Stimulated activated CD4-positive, alpha-beta T cell treated with anti-CD3 and anti-CD28 coated beads, Interleukin-4, amount 100 ng/mL, for 48 hours (primary cell): ENCODE measurements at places on chromosomes 2 and 18.
A peak's percentile ranks its signal among the peaks of the same experiment; 100 is the strongest.

DNA sequence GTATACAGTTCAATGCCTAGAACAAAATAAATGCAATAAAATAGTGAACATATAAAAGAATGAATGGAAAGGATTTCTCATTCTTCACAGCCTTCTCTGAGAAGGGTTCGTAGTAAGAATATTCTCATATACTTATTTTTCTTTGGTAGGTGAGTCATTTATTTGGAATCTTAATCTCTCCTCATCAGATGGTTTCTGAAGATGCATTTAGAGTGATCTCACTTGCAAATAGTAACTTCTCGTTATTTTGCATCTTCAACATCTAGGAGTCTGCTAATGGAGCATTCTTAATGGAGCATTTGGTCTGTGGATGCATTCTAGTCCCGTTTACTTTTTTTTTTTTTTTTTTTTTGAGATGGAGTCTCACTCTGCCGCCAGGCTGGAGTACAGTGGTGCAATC is 3.9 kb downstream of the UBXN4 start:
- DNase-seq = no peak

DNA sequence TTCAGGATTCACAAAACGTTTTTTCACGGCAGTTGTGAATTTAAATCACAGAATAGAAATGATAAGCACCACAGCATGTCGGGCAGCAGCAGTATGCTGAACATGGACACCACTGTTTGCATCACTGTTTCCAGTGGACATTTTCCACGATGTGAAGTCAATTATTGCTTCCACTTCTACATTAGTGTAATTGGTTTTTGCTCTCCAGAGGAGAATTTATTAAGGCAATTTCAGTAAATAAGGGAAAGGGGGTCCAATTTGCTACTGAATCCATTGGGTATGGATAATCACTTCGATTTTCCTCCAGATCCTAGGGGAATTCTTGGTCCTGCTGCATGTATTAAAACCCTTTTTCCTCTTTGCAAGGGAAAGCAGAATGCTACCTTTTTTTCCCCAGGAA is 30.2 kb upstream of the VWC2L start:
- DNase-seq = no peak

DNA sequence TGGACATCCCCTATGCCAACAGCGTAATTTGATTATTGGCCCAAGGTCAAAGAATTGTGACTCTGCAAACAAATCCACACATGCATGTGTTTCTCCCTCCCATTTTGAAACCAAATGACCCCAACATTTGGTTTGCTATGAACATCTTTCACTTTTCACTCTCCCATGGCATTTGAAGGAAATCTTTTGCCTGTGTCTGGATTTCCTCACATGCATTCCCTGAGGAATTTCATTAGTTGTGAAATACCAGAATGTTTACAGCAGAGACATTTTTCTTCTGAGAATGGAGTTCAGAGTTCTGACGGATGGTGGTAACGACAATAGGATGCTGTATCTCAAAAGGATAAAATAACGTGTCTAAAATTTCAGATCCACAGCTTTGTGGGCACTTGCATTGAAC is 60.3 kb upstream of the LMAN1 start:
- DNase-seq = no peak

DNA sequence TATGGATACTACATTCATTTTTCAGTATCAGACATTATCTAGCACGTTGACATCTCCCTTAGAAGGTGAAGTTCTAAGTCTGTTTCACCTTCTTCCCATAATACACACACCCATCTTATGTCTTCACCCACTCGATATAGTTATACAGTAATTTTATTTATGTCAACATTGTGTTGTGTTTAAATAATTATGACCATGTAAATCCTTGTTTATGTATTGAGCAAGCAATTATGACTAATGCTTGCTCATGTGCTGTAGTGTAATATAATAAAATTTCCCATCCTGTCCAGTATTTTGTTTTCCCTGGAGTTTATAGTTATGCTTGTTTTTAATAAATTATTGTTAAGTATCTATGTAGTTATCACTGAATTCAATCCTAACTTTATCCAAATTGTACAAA is 163.2 kb downstream of the MTX2 start:
- DNase-seq = no peak

DNA sequence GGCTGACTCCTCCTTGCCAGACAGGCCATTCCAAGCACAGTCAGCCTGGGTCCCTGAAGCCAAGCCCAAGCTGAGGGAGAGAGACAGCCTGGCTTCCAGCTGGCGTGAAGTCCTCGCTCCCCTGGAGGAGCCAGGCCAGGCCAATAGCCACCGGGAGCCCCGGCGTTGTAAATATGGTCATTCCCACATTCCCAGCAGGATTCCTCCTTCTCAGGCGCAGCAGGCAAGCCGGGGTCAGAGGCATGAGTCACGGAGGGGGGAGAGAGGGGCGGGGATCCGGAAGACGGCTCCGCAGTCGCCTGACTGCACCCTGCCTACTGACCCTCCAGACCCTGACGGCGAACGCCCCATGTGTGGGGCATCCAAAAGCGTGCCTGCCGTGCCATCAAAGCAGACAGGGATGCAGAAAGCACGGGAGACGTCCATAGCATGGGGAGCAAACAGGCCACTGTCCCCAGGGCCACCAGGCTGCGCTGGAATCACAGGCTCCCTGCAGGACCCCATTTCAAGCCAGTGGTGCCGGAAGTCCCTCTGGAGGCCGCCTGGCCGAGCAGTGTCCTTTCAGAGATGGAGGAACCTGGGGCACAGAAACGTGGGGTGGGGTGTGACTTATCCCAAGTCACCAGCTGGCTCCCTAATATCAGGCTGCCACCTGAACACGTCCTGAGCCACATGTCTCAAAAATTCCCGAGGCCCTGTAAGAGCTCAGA is 48.2 kb downstream of the TWIST2 start:
- no peak for DNase-seq

GRCh38 chr2:15818318-15818753 is 122.0 kb upstream of the MYCN start:
- DNase-seq = no peak

DNA sequence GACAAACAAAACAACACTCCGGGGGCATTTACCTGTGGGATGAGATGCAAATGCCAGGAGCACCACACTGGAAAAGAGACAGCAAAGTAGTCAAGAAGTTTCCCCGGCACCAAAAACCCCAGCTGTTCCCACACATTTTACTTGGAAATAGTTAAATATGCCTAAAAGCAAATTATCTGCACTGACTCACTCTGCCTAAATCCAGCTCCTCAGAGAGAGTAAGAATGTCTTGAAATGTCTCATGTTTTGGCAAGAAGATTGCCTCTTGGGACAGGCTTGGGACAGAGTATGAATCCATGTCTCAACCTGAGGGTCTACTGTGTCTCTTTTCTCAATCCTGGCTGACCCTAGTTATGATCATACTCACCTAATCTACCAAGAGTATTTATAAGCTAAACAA is 87.5 kb upstream of the RIOK3 start:
- DNase-seq = no peak

- DNase-seq = no peak
Observed at GRCh38 chr2:140436936-140437335, 1656.7 kb upstream of the NXPH2 start.

DNA sequence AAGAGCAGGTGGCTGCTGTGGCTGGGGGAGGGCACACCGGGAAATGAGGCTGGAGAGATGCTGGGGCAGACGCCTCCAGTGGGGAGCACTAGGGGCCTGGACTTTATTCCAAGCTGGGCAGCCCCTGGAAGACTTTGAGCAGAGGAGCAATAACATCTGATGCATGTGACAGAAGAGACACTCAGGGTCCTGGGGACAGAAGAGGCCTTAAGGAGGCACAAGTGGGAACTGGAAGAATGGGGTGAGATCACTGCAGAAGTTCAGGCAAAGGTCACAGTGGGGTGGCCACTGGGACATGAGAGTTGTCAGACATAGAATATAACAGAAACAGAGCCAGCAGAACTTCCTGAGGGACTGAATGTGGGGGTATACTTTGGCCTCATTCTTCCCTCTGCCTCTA is 24.0 kb downstream of the TGFA start:
- no peak for DNase-seq

- no peak for DNase-seq
Observed at GRCh38 chr2:107384422-107384821, 442.3 kb upstream of the RGPD4 start.

DNA sequence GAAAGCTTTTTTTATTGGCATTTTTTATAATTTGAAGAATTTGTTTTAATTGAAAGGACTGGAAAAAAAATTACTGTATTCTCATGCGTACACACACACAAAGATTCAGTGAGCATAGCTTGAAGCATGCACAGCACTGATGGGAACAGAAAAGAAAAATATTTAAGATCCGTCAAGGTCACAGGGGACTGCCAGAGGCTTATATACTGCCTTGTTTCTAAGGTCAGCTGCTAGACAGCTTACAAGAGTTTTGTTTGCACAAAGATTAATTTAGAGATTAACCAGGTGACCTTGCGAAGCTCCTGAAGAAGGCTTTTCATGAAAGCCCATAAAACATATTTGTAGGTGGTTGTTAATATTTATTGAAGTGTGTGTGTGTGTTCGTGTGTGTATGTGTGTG is 396.3 kb downstream of the TRIB2 start:
- no peak for DNase-seq

GRCh38 chr18:23809415-23809814 is 120.2 kb downstream of the LAMA3 start:
- DNase-seq = no peak

DNA sequence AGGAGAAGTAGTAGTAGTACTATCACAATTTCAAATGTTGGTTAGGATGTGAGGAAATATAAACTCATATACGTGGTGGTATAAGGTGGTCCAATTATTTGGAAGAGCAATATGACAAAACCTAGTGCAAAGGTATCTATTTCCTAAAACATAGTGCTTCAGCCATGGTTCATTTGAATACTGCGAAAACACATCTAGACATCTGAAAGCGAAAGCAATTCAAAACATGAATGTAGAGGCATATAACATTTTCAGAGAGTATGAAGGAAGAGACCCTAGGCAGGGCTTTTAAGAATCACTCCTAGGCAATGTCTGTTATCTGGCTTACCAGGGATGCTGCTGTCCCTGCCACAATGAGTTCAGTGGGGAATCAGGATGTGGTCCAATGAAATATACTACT is 1085.8 kb downstream of the TDRD15 start:
- DNase-seq = no peak

- no peak for DNase-seq
Observed at GRCh38 chr2:193539188-193539587, 1344.5 kb upstream of the TMEFF2 start.

- DNase-seq = no peak
Observed at GRCh38 chr2:61720911-61721310, 132.9 kb downstream of the FAM161A start.

GRCh38 chr2:171811245-171811628 is 82.8 kb downstream of the SLC25A12 start:
- DNase-seq = no peak

DNA sequence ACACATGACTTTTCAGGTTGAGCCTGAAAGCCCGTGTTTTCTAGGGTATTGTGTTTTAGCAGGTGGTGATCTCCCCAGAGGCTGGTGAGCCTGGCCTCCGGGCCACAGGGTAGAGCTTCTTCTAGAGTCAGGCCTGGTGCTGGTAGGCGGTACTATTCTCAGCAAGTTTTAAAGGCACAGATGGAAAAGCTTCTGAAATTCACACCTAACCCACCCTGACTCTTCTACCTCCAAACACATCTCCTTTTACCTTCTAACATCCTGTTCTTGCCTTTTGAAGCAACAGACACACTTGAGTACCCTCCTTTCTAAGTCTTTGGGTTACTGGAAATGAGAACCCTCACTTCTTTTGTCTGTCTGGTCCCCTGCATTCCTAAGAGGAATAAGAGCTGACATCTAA is 191.1 kb downstream of the SETBP1 start:
- DNase-seq = no peak

GRCh38 chr18:79847606-79848293 is 50.0 kb downstream of the KCNG2 start:
- no peak for DNase-seq

GRCh38 chr2:237501892-237502513 is 15.0 kb downstream of the MLPH start:
- no peak for DNase-seq

- no peak for DNase-seq
Observed at GRCh38 chr18:57583297-57583835, 3.1 kb downstream of the FECH start.

- no peak for DNase-seq
Observed at GRCh38 chr2:181036848-181037603, 56.6 kb downstream of the UBE2E3 start.

DNA sequence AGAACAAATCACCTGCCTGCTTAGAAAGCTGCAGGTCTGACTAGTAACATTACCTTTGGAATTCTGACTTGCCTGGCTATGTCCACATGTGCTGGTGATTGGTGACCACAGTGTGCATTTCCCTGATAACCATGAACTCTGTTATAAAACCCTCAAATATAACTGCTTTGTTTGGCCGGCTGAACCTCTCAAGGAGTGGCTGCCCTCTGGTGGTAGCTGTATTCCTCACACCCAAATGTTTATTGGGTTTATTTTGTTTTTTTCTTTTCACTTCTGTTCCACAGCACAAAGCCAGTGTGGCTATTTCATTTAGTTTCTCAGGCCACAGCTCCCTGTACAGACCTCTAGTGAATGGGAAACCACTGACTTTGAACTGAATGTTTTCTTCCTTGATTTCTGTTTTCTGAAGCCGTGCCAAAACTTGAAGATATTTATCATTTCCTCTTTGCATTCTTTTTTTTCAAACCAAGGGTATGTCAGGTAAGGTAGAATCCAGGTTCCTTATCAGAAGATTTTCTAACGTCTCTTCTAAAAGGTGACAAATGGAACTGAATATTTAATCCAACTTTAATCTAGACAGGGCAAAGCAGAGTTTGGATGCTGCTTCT is 549.0 kb upstream of the VRK2 start:
- peak; percentile 4 for DNase-seq

GRCh38 chr2:149421791-149422190 is 91.4 kb downstream of the LYPD6 start:
- no peak for DNase-seq

GRCh38 chr2:159635006-159635789 is 18.9 kb upstream of the BAZ2B start:
- DNase-seq = no peak

DNA sequence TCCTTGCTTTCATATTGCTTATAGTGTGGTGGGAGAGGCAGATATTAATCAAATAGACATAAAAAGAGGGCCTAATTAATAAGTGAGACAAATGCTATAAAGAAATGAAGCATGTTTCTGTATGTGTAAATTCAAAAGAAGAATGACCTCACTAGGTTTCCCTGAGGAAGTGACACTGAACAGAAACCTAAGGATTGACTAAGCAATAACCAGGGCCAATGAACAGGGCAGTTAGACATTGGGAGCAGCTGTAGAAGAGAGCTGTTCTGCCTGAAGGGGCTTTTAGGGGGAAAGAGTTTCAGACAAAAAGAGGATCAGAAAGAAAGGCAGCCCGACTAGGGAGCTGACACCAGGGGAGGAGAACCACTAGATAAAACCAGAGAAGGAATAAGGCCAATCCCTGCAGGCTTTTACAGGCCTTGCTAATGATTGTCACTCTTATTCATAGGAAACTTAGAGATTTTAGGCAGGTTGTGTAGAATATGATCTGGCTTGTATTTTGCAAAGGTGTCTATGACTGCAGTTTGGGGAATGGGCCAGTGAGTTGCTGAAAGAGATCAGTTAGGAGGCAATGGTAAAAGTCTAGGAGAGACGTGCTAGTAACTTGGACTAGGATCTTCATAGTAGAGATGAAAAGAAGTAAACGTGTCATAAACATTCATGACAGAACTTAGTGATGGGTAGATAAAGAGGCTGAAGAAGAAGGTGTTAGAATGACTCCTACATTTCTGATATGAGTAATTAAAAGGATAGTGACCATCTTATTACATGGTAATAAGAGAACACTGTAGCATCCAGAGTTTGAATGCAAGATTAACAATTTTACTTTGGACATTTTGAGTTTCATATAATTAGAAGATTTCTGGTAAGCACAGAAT is 26.8 kb upstream of the NABP1 start:
- DNase-seq = no peak

GRCh38 chr2:8312861-8313830 is 368.7 kb upstream of the ID2 start:
- DNase-seq = no peak
